ENCODE measurements at places on chromosomes 11 and 22.

DNA sequence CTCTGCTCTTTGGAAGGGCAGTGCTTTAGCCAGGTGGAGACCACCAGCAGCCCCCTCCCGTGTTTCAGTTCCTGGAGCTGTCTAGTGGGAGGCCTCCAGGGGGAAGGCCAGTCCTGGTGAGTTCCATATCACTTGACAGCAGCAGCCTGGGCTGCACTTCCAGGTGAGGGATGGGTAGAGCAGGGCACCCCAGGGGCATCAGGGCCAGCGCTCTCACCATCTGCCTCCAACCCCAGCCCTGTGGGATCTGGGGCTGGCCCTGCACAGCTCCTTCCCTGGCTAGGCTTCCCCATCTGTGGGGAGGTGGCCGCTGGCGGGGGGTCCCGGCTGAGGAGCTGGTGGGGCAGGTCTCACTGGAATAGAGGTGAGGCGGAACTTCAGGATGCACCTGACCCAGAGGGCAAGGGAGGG lies 60.5 kb downstream of the MORC2 start:
- DNase-seq: no peak

DNA sequence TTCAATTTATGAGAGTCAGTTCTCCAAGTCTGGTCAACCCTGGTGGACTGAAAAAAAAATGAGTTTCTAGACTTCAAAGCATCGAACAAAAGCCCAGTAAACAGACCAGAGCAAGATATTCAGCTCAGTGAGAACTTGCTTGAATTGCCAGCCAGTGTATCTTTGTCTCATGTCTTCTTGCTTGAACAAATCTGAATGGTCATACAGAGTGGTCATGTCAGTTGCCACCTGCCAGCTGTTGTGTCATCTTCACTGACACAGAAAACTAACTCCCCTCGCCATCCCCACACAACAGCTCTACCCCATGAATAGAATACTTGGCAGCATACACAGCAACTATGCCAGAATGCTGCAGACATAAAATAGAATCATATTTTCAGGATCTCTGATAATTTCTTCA lies 27.5 kb upstream of the CALCB start:
- DNase-seq: no peak

DNA sequence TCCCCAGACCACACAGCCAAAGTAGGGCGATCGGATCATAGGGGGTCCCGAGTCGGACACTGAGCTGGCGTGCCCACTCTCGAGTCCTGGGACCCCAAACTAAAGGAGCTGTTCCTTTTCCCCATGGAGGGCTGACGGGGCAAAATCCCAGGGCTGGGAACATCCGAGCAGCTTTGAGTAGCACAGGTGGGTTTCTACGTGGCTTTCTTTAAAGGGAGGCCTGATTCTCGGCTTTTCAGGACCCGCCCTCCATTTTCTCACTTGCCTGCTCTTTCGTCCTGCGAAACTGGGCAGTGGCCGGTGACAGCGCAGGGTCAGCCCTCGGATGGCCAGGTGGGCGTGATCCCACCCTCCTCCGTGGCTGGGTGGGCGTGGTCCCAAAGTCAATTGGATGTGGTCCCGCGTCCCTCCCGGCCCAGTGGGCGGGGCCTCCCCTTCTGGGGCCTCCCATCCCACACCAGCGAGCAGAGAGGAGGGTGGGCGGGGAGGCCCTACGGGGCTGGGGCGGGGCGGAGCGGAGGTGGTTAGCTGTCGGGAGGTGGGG lies 17.5 kb upstream of the TXNRD2 start:
- peak; percentile 76 for DNase-seq

DNA sequence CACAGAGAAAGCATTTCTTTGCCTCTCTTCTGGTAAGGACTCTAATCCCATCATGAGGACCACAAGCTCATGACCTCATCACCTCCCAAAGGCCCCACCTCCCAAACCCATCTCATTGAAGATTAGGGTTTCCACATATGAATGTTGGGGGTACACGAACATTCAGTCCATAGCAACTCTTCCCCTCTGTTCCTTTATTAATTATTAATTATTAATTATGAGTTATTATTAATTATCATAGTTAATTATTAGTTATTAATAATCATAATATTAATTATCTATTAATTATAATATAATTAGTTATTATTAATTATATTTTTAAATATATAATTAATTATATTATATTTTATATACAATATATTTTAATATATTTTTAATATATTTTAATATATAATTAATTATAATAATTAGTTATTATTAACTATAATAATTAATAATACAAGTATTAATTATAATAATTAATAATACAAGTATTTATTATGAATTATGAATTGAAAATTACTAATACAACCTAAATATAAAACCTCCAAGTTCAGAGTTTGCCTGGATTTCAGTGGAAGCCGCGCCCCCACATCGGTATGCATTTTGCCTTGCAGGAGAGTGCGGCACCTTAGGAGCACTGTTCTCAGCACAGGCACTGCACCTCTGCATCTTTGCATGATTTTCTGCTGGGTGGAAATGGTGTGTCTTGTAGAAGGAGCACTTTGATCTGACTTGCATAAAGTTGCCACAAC lies 128.0 kb upstream of the FGF3 start:
- no peak for DNase-seq

GRCh38 chr22:32805361-32805881 lies 3.9 kb downstream of the TIMP3 start:
- DNase-seq: no peak

- no peak for DNase-seq
Observed at GRCh38 chr22:44103735-44104480, 76.8 kb upstream of the PARVG start.

DNA sequence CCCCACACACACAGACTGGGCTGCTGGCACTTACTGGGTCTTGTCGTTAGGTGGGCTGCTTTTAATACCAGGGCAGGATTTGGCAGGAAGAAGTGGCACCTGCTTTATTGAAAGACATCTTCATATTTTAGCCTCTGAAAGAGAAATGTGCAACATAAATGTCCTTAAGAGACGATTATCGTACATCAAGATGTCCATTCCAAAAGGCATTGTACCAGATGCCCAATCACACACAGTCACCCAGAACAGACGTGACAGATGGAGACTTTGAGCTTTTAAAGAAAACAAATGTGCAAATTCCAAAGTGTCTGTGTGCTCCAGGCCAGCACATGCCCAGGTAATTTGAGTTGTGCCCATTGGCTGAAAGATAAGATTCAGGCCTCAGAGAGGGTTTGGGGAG lies 155.7 kb downstream of the RRAS2 start:
- no peak for DNase-seq

- no peak for DNase-seq
Observed at GRCh38 chr11:122392508-122392907, 263.0 kb upstream of the UBASH3B start.

- no peak for DNase-seq
Observed at GRCh38 chr11:1163911-1164735, 6.4 kb downstream of the MUC5AC start.

DNA sequence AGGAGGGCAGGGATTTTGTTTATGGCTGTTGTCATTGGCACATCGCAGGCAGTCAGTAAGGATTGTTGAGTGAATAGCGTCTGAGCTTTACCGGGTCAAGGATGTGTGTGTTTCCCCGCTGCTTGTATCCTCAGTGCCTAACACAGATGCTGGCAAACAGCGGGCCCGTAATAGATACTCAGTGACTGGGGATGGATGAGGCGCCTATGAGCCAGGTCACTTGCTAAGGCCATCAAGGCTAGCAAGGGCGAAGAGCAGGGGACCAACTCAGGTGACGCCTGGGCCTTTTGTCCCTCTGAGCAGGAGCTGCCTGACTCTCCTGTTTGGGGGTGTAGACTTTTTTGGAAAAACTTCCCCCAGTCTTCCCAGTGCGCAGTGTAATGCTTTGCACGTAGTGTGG lies 118.1 kb downstream of the HIPK3 start:
- DNase-seq: no peak

DNA sequence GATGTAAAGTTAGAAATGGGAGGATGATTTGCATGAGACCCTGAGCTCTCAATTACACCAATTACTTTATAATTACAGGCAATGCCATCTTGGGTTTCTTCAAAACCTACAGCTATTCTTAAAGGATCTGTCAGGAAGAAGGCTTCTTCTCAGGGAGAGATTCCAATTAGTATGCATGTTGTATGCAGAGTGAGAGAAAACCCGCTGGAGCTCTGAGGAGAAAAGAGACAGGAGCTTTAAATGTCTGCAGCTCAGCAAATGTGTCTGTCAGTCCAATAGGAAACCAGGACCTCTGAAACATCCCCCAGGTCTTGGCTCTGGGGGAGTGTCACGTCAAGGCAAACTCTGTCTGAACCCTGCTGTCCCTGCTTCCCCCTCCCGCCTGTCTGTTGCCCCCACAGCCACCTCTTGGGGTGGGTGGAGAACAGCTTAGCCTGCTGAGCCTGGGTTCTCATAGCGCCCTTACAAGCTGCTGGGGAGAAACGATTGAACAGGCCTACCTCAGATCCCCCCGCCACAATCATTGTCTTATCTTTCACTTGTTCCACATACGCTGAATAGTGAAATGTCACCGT lies 140.2 kb downstream of the SPATA19 start:
- no peak for DNase-seq

- DNase-seq: no peak
Observed at GRCh38 chr11:108727665-108728064, 62.8 kb downstream of the DDX10 start.

DNA sequence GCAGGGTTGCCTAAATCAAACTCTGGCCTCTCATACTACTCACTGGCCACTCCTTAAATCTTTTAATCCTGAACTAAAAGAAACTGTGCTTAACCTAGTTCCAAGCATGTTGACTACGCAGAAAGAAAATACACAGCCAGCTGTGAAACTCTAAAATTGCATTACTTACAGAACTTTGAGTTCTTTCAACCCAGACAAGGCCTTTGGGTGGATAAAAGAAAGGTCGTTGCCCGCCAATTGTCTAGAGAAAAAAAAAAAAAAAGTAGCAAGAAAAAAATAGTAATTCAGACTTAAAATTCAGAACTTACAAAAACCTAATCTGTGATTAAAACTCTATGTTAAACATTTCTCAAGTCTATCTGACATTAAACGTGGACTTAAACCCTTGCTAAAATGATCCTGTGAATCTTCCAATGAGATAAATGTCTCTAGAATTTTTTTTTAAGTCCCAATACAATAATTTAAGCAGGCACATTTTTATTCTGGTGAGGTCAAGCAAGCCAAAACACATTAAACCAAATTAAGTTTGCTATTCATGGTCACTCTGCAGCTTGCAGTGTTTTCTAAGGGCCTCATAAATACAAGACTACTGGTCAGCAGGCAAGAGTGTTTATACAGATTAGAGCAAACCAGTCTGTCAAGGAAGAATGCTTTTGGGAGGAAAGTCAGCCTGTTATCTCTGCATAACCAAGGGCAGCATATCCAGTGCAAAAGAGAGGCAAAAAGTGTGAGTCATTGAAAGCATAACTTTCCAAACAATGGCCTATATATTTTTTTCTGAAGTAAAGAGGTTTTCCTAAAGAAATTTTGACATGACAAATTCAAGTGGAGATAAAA lies 29.5 kb upstream of the CCDC34 start:
- DNase-seq: peak; percentile 81

GRCh38 chr22:23500508-23501260 lies 79.4 kb downstream of the IGLL1 start:
- no peak for DNase-seq

- DNase-seq: no peak
Observed at GRCh38 chr11:36377759-36378564, 81.9 kb downstream of the PRR5L start.

DNA sequence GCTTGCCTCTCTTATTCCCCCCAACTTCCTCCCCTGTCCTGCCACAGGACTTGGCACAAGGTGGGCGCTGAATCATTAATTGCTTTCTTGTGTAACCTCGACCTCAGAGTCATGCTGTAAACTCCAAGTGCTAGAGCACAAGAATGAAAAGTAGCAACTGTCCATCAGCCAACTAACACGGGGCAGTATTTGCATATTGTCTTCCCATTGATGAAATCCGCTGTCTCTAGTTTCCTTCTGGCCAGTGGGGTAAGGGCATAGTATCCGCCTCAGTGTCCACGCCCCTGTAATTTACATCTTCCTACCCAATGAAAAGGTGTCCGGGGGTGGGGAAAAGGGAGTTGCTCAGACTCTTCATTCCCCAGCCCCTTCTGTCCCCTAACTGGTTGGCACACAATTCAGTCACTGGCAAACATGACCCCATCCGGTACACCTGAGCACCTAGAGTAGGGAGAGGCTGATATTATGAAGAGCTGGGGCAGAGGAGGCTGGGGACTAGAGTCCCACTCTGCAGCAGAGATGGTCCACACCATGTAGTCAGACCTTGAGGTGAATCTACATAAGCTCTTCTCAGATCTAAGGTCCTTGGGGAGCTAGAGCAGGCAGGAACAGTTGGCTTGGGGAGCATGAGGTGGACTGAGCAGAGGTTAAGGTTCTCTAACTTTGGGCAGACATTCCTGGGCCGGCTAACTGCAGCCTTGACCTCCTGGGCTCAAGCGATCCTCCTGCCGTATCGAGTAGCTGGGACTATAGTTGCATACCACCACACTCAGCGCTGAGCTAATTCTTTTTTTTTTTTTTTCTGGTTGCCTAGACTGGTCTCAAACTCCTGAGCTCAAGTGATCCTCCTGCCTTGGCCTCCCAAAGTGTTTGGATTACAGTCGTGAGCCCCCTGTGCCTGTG lies 6.8 kb upstream of the GGA1 start:
- DNase-seq: peak; percentile 67

DNA sequence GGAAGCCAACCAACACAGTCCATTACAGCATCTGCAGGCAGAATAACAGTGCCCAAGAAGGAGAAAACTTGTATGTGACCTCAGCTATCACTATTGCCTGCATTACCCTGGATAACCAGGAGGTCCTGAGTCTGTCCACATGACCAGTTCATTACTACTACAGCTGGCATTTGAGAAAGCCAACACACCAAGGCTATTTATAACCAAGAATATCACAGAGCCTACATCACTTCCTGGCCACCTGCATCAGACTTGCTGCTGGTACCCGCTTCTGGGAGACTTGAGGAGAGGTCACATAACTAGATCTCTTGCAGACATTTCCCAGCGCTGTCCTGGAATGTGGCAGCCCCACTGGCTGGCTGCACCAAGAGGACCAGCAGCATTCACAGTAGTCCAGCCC lies 11.1 kb upstream of the OR56B4 start:
- no peak for DNase-seq

DNA sequence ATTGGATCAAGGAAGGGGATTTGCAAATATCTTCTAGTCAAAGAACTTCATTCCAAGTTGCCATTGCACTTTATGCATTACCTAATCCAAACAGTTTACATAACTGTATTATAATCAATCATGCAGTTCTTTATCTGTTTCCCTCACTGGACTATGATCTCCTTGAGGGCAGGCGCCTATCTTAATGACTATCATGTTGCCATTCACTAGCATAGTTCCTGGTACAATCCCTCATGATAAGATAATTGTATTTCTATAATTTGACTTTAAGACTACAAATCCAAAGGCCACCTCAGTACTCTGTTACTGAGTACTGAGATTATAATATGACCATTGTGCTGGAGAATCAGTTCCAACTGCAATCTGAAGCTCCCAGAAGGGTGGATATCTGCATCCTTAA lies 278.7 kb upstream of the CCDC90B start:
- no peak for DNase-seq

DNA sequence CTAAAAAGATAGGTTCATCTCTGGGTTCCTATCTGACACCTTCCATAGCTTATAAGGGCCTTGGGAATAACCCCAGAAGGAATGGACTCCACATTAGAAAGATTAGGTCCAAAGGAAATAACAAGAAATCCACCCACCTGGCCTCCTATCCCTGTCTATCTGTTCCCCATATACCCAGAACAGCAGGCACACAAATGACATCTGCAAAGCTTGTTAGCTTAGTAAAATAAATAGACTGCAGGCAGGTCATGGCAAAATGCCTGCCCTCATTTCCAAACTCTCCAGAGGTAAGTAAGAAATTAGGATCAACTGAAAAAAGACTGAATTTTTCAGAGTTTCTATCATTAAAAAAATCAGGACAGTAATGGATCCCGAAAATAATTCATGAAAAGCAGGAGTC lies 489.5 kb downstream of the DLG2 start:
- DNase-seq: no peak

Data from fibroblast of lung (primary cell).